Left renal cortex interstitium (tissue), 4 donors: ENCODE measurements at places on chromosomes 11 and 22. TPM values are rescaled to one million over a fixed set of nuclear protein-coding genes. Genes with fewer than 3 reads are reported as not detected.

The FOLH1 gene
- polyA plus RNA-seq = 18.6 TPM

The CDKN1C gene
- polyA plus RNA-seq = 125 TPM

The SCGB1A1 gene
- not detected for polyA plus RNA-seq

The AMOTL1 gene
- polyA plus RNA-seq = 45.4 TPM

The OR4D5 gene
- polyA plus RNA-seq = not detected

The STARD10 gene
- 84.7 TPM for polyA plus RNA-seq

The SYT9 gene
- 5.1 TPM for polyA plus RNA-seq

The MPPED2 gene
- 23.1 TPM for polyA plus RNA-seq

The GVQW3 gene
- 18.7 TPM for polyA plus RNA-seq

The EHBP1L1 gene
- 23.3 TPM for polyA plus RNA-seq

The KCNK7 gene
- polyA plus RNA-seq = not detected

The FAM89B gene
- polyA plus RNA-seq = 22.1 TPM
